ENCODE measurements at places on chromosomes 7 and 10. TPM values are rescaled to one million over a fixed set of nuclear protein-coding genes. Genes with fewer than 3 reads are reported as not detected.

Gene LRRD1
- not detected for total RNA-seq

Gene CC2D2B
- total RNA-seq, result not detected

Gene JMJD1C
- total RNA-seq, result 27.1 TPM

Gene SLC26A3
- total RNA-seq, result not detected

Gene ECHS1
- total RNA-seq, result 150 TPM

Gene GAD2
- not detected for total RNA-seq

Gene NXPH1
- not detected for total RNA-seq

Gene MMP21
- not detected for total RNA-seq

Gene OPN4
- total RNA-seq, result not detected

Gene TMEM270
- total RNA-seq, result not detected

Gene LBX1
- total RNA-seq, result not detected

Data from myometrial cell (primary cell).